Amygdala (tissue), 56 donors: ENCODE measurements at places on chromosomes 12 and 14.

DNA sequence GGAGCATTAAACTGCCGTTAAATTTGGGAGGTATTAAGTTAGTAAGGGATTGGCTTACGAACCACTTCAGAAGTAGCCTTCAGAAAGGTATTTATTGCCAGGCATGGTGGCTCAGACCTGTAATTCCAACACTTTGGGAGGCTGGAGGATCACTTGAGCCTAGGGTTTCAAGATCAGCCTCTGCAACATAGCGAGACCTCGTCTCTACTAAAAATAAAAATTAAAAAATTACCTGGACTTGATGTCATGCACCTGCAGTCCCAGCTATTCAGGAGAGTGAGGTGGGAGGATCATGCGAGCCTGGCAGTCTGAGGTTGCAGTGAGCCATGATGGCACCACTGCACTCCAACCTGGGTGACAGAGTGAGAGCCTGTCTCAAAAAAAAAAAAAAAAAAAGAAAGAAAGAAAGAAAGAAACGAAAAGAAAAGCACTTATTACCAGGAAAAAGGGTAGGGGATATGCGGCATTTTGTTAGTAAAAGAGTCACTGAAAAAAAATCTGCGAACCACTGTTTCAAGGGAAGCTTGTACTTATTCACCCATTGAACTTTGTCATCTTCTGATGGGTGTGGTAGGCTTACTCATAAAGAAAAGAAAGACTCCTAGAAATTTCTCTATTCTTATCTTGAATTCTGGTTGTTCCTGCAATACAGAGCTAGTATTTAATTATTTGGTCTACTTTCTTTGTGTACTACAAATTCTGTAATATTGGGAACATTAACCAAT, 33.6 kb upstream of the PLEKHA5 start:
- DNase-seq: no peak

DNA sequence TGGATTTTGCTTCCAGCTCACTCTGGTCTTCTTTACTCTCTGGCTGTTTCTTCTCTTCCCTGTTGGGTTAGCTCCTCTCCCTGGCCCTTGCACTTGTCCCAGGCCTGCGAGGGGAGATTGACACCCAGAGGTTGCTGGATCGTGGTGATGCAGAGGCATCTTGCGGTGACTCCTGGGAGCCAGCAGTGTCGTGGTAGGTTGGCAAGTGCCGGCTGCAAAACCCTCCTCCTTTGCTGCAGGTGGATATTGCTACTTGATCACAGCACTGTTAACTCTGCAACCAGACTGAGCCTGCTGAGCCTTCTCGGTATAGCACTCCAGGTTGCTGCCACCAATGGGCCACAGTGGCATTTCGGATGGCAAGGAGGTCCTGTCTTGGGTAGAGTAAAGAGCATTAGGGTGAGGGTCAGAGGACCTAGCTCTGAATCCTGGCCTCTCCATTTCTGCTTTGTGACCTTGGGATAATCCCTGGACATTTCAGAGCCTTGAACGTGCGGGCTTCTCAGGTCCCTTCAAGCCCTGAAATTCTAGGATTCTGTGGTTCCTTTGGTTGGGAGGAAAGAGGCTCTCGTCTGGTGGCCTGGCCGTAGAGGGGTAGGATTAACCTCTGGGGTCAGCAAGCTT, 87.4 kb downstream of the TSPAN9 start:
- no peak for DNase-seq

- DNase-seq: no peak
Observed at GRCh38 chr14:23430016-23430722, 5.3 kb downstream of the MYH7 start.

- DNase-seq: no peak
Observed at GRCh38 chr14:76509311-76509710, 133.4 kb downstream of the ESRRB start.

DNA sequence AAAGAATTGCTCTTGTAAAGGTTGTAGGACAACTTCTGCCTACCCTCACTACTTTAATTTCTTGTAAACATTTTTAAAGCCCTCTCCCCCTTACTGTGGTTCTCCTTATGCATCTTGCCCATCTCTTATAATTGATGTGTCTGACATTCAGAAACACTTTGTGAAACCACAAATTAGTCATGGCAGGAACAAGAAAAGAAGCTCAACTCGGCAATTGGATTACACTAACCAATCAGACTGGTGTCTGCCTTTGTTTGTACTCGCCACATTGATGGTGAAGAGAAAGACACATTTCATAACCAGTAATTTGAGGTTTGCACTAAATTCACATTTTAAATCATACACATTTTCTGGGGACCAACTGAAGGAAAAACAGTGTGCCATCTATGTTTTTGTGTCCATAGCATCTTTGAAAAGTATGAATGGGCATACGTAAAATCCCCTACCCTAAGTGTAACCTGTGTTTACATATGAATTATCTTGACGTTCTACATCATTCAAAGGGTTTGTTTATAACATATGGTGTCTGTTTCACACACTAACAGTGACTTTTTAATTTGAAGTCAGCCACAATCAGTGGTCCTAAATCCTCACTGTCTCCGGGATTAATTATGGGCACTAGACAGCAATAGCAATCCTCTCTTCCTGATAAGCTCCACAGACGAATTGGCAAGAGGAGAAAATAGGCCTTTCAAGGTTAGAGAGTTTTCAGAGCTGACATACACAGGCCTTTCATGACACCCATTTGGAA, 49.9 kb downstream of the OTX2 start:
- no peak for DNase-seq

DNA sequence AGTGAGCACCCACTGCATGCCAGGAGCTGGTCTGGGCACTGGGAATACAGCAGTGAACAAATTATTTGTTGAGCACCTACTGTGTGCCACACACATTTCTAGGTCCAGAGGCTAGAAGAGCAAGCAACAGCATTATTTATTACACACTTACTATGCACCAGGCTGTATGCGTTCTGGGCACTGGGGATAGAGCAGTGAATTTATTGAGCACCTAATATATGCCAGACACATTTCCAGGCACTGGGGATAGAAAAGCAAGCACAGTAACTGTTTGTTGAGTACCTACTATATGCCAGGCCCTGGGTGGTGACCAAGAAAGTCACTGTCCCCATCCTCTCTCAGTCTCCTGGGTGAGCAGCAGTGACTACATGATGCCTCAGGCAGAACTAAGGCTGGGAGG, 107.5 kb upstream of the NCOR2 start:
- no peak for DNase-seq

DNA sequence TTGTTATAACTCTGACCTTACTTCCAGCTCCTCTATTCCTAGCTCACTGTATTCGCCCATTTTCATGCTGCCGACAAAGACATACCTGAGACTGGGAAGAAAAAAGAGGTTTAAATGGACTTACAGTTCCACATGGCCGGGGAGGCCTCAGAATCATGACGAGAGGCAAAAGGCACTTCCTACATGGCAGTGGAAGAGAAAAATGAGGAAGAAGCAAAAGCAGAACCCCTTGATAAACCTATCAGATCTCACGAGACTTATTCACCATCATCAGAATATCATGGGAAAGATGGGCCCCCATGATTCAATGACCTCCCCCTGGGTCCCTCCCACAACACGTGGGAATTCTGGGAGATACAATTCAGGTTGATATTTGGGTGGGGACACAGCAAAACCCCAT, 14.5 kb upstream of the PHC1 start:
- DNase-seq: no peak

- DNase-seq: no peak
Observed at GRCh38 chr12:25718081-25718731, 165.1 kb upstream of the LMNTD1 start.

GRCh38 chr12:99911081-99911480, 73.7 kb downstream of the ANKS1B start:
- DNase-seq: no peak

- DNase-seq: no peak
Observed at GRCh38 chr14:70239802-70240201, 51.1 kb upstream of the SLC8A3 start.

GRCh38 chr12:129901254-129901653, 2.6 kb downstream of the TMEM132D start:
- no peak for DNase-seq

- no peak for DNase-seq
Observed at GRCh38 chr12:55957106-55957859, 8.6 kb downstream of the PMEL start.

DNA sequence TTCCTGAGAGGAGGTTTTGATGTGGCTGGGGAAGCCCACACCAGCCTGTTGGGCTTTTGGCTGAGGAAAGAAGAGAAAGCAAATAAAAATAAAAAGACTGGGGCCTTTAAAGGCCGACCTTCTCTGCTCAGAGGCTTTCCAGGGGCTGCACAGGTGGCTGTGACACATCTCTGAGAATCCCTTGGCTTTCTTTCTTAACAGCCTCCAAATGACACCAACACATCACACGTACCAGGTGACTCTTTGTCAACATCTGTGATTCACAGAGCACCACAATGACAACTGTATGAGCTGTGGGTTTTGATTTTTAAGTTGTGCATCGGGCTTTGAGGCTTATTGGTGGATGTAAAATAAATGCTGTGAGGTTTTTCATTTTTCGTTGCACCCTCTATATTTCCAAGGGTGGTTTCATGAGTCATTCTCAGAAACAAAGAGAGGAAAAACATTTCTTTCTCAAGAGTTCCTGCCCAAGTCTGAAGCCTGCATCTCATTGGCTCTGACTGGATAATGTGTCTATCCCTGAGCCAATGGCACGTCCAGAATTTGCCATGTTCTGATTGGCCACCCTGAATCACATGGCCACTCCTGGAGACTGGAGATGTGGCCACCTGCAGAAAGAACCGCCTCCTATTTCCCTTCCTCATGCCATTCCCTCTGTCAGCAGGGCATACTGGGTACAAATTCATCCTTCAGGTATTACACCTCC, 349.0 kb downstream of the GLT1D1 start:
- DNase-seq: no peak

GRCh38 chr12:96365604-96366380, 34.4 kb downstream of the CDK17 start:
- DNase-seq: no peak

DNA sequence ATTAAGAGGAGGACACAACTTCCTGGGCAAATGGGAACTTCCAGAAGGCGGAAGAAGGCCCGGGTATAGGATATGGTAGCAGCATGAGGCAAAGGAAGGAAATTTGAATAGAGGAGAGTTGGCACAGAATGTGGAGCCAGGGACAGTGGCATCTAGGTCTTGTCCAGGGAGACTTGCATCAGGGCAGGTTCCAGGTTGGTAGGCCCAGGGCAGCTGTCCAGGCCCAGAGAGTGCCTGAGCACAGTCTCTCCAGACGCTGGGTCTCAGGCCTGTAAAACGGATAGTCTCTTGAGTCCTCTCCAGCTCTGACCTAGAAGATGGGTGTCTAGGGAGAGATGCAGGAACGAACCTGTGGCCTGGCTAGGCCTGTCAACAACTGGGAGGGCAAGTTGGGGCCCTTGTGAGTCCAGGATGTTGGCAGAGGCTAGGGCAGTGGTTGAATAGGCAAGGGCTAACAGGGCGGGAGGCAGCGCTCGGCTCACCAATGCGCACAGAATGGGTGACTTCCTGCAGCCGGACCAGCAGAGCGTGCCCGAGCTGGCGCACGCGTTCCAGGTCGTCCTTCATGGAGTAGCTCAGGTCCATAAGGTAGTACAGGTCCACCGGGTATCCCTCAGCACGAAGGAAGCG, 9.9 kb downstream of the ITGB7 start:
- DNase-seq: no peak

- DNase-seq: no peak
Observed at GRCh38 chr14:92846162-92846897, 52.2 kb downstream of the GOLGA5 start.

DNA sequence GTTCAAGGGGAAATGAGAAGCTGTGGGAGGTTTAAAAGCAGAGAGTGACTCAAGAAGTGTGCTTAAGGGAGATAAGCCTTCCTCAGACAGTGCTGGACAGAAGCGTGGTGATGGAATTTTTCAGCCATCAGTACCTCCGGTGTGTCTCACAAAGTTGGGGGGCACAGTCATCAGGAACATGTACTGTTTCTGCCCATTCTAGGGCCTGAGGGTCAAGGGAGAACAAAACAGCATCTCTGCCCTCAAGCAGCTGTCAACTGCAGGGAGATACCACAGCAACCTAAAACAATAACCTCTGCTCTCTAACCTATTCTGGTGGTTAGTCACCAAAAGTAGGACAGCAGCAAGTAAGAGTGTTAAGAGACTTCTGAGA, 2.0 kb upstream of the STON2 start:
- DNase-seq: no peak

GRCh38 chr14:65297744-65298143, 114.8 kb upstream of the FUT8 start:
- no peak for DNase-seq

GRCh38 chr12:19005257-19005801, 124.2 kb upstream of the PLEKHA5 start:
- no peak for DNase-seq

DNA sequence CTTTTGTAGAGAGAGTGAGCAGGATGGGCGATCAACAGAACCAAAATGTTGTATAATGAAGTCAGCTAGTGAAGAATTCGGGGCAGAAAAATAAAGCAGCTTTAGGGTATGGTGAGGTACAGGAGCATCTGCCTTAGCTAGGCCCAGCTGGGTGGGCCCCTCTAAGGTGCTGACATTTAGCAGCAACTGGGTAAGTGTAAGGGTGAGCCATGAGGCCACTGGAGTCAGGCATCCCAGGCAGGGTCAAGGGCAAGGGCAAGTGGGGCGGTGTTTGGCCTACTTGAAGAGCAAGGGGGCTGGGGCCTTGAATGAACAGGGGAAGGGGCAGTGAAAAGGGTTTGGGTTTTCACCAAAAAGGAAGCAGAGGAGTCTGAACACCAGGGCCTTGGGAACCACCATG, 583.6 kb downstream of the BCL11B start:
- DNase-seq: no peak

GRCh38 chr12:102976609-102977280, 19.3 kb downstream of the ASCL1 start:
- no peak for DNase-seq

DNA sequence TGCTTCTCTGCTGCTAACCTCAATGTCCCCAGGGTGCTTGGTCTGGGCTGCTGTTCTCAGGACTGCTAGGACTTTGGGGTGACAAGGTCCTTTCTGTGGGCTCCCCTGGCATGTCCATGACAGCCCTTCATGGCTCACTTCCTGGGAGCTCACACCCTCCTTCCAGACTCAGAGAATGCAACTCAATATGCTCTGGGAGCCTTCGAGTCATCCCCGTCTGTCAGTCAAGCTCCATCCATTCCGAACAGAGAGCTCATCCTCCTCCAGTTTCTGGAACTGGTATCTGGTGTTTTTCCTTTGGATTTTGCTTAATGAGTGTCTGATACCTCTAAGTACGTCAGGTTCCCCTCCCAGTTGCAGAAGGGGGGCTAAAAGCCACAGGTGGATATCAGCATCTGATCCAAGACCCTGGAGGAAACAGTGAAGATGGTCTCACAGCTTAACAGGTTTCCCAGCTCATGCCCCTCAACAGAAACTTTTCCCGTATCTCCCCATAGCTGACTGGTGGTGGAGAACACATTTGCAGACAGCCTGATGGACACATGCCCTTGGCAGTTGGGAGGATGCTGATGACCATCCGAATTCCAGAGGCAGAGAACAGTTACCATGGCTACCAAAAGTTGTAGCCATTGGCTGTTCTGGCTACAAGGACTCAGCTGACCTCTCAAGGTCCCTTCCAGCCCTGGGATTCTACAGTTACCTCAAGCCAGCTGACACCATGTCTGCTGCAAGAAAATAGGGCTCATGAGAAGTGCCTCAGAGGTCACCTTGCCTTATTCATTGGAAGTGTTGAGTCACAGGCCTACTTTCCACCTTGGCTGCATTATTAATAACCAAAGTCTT, 9.5 kb upstream of the RAB35 start:
- DNase-seq: no peak
